ENCODE measurements at places on chromosomes 5 and 9. TPM values are rescaled to one million over a fixed set of nuclear protein-coding genes. Genes with fewer than 3 reads are reported as not detected.
A peak's percentile ranks its signal among the peaks of the same experiment; 100 is the strongest.

The TLE1 gene
- total RNA-seq = 58.7 TPM

The ANKRD34B gene
- total RNA-seq = 0.05 TPM

The HMCN2 gene
- total RNA-seq = not detected

The C5orf24 gene
- 71.4 TPM for total RNA-seq

The SEMA4D gene
- 5.6 TPM for total RNA-seq

The RANBP17 gene
- total RNA-seq = 12.9 TPM

The TAF11L11 gene
- total RNA-seq = not detected

The SHISAL2B gene
- not detected for total RNA-seq

The HTR1A gene
- not detected for total RNA-seq

The MARCHF11 gene
- total RNA-seq = not detected

The IGFBPL1 gene
- 0.35 TPM for total RNA-seq

DNA sequence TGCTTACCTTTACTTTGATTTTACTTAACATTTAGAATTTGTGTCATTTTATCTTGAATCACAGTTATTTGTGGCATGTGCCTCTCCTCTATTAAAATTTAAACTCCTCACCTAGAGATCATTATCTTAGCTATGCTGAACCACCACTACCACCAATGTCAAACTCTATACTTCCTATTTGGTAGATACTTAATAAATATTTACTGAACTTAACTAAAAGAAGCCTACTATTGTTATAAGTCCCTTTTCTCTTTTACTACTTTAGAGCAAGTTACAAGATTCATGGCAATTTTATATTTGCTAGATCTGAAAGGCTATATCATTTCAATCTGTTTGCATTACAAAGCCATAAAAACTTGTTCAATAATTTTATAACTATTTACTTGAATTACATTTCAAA lies 273.3 kb upstream of the CCNH start:
- no peak for DNase-seq

DNA sequence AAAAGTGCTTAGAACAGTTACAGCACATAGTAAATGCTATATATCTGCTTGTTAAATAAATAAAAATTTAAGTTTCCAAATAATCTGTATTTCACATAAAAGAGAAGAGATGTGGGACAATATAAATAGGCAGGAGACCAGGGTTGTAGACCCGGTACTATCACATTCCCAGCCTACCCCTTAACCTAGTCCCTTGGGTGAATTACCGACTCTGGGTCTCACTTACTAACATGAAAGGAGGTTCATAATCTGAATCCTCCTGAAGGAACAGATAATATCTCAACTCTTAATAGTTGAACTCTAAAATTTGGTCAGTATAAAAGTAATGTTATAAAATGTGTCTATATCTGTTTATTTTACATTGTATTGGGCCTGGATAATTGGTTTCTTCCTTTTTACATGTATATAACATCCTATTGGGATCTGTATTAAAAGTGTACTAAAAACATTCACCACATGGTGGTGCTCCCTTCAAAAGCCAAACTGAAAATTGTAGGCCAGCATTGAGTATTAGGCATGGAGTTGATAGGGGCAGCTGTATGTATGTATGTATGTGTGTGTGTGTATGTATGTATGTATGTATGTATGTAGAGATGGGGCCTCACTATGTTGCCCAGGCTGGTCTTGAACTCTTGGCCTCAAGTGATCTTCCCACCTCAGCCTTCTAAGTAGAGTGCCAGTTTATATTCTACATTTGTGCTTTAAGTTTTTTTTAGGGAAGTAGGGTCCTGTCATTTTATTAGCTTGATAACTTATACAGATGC lies 64.2 kb upstream of the ABL1 start:
- DNase-seq = no peak

DNA sequence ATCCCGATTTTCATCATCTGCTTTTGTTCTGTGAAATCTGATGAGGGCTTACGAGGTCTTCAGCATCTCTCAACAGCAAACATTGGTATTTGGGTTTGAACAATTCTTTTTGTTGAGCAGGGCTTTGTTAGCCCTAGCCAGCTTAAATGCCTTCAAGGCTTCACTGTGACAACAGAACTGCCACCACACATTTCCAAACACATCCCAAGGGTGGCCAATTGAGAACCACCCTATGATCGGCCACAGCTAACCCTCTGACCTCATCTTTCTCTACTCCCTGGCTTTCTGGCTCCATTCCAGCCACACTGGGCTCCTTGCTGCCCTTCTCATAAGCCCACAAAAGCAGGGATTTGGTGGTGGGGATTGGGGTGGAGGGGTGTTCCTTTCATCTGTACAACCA lies 17.6 kb downstream of the MTX3 start:
- DNase-seq = no peak

- no peak for DNase-seq
Observed at GRCh38 chr5:10214041-10214440, 35.6 kb downstream of the ATPSCKMT start.

DNA sequence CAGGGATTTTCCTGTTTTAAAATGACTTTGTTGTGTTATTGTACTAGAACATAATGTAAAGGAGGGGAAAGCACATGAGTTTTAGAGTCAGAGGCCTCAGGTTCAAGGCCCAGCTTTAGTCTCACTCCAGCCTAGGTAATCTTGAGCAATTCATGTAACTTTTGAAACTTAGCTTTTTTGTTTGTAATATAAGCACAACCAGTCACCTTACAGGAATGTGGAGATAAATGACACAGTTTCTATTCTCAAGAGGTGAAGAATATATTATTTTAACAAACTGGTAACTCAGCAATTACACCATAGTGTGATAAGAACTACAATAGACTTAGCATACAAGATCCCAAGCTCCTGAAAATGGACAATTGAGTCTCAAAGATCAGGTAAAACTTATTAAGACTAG lies 51.2 kb downstream of the ADAMTS19 start:
- no peak for DNase-seq

DNA sequence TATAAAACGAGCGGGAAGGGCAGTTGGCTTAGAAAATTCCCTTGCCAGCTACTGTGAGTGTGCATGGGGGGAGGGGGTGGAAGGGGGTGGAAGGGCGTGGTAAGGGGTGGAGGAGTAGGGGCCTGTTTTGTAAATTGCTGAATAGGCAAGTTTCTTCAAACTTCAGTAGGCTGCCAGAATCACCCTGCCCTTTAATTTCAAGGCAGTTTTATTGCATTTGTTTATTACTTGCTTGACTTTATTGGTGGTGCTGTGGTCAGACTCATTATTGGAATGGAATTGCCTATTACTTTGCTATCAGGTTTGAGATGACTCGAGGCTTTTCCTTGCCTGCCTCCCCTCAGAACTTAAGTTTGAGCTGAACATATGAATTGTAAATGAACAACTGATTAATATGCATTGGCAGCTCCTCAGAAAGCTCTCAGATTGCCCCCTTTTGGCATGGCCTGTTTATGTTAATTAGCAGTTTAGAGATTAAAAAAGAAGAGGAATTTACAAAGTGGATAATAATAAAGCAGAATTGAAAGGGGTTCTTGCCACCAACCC lies 76.0 kb downstream of the SEMA6A start:
- no peak for DNase-seq

- no peak for DNase-seq
Observed at GRCh38 chr9:31519011-31519410, 865.4 kb upstream of the ACO1 start.

- no peak for DNase-seq
Observed at GRCh38 chr5:118236108-118236849, 752.1 kb downstream of the DTWD2 start.

DNA sequence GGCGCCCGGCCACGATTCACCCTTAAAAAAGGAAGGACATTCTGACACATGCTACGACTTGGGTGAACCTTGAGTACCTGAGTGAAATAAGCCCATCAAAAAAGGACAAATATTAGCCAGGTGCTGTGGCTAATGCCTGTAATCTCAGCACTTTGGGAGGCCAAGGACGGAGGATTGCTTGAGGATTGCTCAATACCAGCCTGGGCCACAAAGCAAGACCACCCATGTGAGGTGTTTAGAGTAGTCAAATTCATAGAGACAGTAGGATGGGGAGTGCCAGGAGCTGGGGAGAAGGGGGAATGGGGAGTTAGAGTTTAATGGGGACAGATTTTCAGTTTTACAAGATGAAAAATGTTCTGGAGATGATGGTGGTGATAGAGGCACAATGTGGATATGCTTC lies 32.1 kb upstream of the IER5L start:
- DNase-seq = no peak

DNA sequence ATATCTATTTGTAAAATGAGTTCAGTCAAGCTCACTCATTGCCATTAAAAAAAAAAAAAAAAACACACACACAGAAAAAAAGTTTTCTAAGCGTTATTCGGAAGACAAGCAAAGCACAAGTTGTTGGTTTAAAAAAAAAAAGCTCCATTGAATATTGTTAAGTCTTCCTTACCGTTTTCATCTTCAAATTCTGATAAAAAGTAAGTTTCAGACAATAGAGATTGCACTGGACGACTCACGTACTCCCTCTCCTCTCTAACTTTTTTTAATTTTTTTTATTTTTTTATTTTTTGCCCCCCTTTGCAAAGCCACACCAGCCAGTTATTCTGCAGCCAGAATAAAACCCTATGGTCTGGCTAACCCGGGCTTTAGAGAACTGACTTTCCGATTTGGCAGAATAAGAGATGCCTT lies 544 bp downstream of the ADAMTS6 start:
- DNase-seq = no peak

DNA sequence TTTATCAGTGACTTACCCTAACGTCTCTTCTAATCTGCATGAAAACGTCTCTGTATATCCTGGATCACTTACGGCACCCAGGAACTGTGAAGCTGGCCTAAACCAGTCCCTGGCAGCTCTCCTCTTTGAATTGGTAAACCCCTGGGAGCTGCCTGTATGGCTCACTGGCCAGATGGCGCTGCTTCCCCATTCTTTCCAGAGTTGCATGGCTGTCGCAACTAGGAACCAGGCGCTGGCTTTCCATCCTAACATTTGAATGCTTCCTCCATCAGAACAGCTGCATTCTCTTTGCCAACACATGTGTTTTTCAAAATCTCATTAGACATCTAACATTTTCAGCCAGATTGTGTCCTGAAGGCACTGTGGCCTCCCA lies 8.0 kb upstream of the PCA3 start:
- DNase-seq = no peak

DNA sequence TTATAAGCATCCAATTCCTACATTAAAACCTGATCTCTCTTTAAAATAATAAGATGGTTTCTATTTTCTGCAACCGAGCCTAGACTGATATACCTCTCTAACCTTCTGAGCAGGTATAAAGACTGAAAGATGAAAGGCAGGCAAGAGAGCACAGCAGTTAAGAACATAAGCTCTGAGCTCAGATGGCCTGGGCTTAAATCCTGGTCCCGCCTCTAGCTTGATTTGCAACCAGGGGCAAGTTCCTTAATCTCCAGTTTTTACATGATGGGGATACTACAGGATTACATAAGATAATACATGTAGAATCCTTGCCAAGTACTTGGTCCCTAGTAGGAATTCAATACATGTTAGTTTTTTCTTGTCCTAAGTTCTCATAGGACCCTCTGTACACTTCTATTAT lies 33.9 kb downstream of the SLC24A2 start:
- no peak for DNase-seq

GRCh38 chr5:122126177-122126755 lies 3.1 kb upstream of the ZNF474 start:
- no peak for DNase-seq

DNA sequence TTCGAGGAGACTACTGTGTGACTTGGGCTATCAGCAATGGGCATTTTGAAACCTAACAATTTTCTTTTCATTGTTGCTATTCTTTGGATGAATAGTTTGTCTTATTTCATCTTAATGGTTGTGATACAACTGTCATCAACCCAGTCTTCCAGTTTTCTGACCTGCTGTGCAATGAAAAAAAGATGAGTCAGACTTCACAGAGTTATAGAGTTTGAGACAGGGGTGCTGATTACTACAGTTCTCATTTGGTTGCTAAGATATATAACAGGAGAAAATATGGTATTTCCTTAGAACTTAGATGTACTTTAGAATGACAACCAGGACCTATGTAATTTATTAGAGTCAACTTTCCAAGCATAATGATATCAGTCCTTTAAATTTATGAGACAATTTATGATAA lies 564.4 kb upstream of the NUDT12 start:
- DNase-seq = no peak

- DNase-seq = no peak
Observed at GRCh38 chr9:95133325-95133705, 184.2 kb downstream of the FANCC start.

GRCh38 chr5:64312491-64312890 lies 146.8 kb downstream of the RNF180 start:
- DNase-seq = no peak

GRCh38 chr5:85538362-85538761 lies 1079.4 kb upstream of the COX7C start:
- no peak for DNase-seq

DNA sequence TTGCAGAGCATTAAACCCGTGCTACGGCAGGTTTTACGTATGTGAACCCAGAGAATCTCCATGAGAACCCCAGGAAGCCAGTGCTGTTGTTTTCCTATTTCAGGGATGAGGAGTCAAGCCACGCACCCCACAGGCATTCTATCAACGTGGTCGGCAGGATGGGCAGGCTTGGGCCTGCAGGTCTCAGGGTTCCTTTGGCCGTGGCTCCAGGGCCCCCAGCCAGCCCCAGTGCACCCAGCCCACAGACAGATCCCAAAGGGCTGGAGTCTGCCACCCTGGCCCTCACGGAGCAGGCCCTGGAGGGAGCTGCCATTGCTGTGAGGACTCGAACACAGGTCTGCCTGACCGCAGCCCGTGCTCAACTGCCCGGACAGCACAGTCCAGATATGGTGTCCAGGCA lies 77.1 kb upstream of the STXBP1 start:
- no peak for DNase-seq

GRCh38 chr5:154002093-154002492 lies 36.6 kb downstream of the FAM114A2 start:
- peak; percentile 99 for DNase-seq

GRCh38 chr5:200985-201384 lies 9.7 kb downstream of the LRRC14B start:
- DNase-seq = no peak

DNA sequence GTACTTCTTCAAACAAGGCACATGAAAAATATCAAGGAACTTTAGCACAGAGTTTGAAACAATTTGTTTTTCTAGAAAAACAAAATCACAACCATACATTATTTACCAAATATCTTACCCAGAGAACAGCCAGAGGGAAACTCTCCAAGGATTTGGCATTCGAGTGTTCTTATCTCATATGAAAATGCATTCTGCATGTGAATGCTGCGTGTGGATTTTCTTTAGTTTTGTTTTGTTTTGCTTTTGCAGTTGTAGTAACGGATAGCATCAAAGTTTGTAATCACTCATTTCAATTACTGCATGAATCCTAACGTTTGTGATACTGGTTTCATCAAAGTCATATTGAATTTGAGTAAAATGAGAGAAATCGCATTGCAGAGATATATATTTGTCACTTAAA lies 28.0 kb downstream of the ADAMTSL1 start:
- no peak for DNase-seq

DNA sequence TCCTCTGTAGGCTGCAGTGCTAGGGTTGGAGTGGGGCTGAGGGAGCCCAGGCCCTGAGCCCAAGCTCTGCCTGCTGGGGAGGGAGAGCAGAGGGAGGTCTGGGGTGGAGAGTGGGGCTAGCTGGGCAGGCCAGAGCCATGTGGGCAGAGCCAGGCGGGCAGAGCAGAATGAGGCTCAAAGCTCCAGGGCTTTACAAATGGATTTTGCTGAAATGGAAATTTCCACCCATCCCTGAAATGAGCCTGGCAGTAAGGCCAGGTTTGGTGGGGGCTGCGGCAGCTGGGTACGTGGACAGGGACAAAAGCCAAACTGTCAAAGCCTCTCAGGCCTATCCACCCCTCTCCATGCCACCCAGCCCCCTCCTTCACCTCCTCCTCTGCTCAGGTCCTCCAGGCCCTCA lies 74.2 kb upstream of the ARAP3 start:
- no peak for DNase-seq
